Smooth muscle cell of trachea (primary cell): ENCODE measurements at places on chromosomes 11 and 22. TPM values are rescaled to one million over a fixed set of nuclear protein-coding genes. Genes with fewer than 3 reads are reported as not detected.

Gene SNRPD3
- total RNA-seq = 88.3 and 172 TPM in 2 replicates

Gene BTG4
- not detected in 2 replicates for total RNA-seq

Gene PDGFD
- 0.15 and 0.50 TPM in 2 replicates for total RNA-seq

Gene ZW10
- total RNA-seq = 16.9 and 30.1 TPM in 2 replicates

Gene UFD1
- total RNA-seq = 42.0 and 71.0 TPM in 2 replicates

Gene SYNGR1
- total RNA-seq = 3.1 and 16.2 TPM in 2 replicates

Gene C22orf15
- 1.6 and 3.1 TPM in 2 replicates for total RNA-seq

Gene KCNQ1
- total RNA-seq = under 0.01 and 0.66 TPM in 2 replicates

Gene SLC2A11
- 7.1 and 16.2 TPM in 2 replicates for total RNA-seq

Gene MMP13
- total RNA-seq = not detected in 2 replicates

Gene KRTAP5-10
- total RNA-seq = not detected in 2 replicates

Gene PVALB
- not detected in 2 replicates for total RNA-seq

Gene PARVB
- total RNA-seq = 53.2 and 66.3 TPM in 2 replicates

Gene BDNF
- 5.2 and 10.6 TPM in 2 replicates for total RNA-seq

Gene SLC25A18
- total RNA-seq = not detected in 2 replicates

Gene CRELD2
- total RNA-seq = 82.6 and 85.8 TPM in 2 replicates

Gene NUP160
- total RNA-seq = 25.3 and 45.2 TPM in 2 replicates

Gene RAB3IL1
- 19.2 and 30.6 TPM in 2 replicates for total RNA-seq

Gene NDUFS3
- total RNA-seq = 54.7 and 91.9 TPM in 2 replicates

Gene BARX2
- total RNA-seq = not detected in 2 replicates

Gene USP35
- 18.9 and 19.7 TPM in 2 replicates for total RNA-seq

Gene CYTH4
- total RNA-seq = 0.29 and 0.83 TPM in 2 replicates

Gene TH
- total RNA-seq = under 0.01 TPM in 1 of 2 replicates, not detected in the other

Gene OR10D3
- not detected in 2 replicates for total RNA-seq

Gene ABCG4
- total RNA-seq = under 0.01 and 0.17 TPM in 2 replicates

Gene SLC22A8
- not detected in 2 replicates for total RNA-seq

Gene TMEM191C
- total RNA-seq = 1.0 and 1.8 TPM in 2 replicates

Gene TSSC4
- total RNA-seq = 44.5 and 59.4 TPM in 2 replicates

Gene NPAS4
- 0.29 TPM in 1 of 2 replicates, not detected in the other for total RNA-seq

Gene AGBL2
- 1.0 and 2.8 TPM in 2 replicates for total RNA-seq

Gene LIN7C
- 32.7 and 44.5 TPM in 2 replicates for total RNA-seq

Gene CARNS1
- total RNA-seq = 0.15 and 0.66 TPM in 2 replicates
